Progenitor cell of endocrine pancreas (in vitro differentiated cells): ENCODE measurements at places on chromosomes 6 and 20. TPM values are rescaled to one million over a fixed set of nuclear protein-coding genes. Genes with fewer than 3 reads are reported as not detected.

GRCh38 chr6:35713006-35713767 lies 23.6 kb upstream of the ARMC12 start:
- H3K27me3 ChIP-seq = peaks cover 23% of the 10 kb centered on the region
- no peak overlapping the region for H3K4me3 ChIP-seq

DNA sequence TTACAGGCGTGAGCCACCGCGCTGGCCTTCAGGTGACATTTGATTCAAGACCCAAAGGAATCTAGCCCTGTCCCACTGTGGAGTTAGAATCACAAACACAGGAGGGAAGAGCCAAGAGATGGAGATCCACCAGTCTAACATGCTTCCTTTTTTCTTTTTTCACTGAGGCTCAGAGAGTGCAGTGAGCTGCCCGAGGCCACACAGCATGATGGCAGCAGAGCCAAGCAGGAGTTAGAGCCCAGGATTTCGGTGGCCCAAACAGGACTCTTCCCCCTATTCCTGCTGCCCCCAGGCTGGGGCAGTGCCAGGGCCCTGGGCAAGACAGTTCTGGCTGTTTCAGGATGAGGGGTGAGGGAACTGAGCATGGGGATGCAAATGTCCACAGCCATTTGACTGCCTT lies 8.1 kb upstream of the SPDEF start:
- peaks cover 55% of the 10 kb centered on the region for H3K27me3 ChIP-seq
- peaks cover 25% of the 10 kb centered on the region for H3K4me1 ChIP-seq
- H3K36me3 ChIP-seq = no peaks in the 10 kb centered on the region

DNA sequence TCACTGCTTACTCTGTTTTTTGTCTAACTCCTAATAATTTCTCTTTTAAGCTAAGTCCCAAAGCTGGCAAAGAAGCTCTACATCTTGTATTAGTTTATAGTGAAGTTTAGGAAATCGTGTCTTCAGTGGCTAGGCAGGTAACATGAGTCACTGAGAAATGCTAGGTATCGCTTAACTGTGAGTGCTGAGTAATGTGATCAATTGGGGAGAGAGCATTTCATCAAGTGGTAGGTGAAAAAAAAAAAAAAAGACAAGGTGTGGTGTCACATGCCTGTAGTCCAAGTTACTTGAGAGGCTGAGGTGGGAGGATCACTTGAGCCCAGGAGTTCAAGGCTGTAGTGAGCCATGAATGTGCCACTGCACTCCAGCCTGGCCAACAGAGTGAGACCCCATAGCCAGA lies 125.3 kb downstream of the FAM83B start:
- no peak overlapping the region for H3K4me3 ChIP-seq
- H3K27me3 ChIP-seq = no peaks in the 10 kb centered on the region
- DNase-seq = no peak
- H3K4me1 ChIP-seq = no peaks in the 10 kb centered on the region

- H3K27ac ChIP-seq = no peak overlapping the region
- DNase-seq = no peak
- H3K4me3 ChIP-seq = no peak overlapping the region
- no peaks in the 10 kb centered on the region for H3K27me3 ChIP-seq
- H3K36me3 ChIP-seq = peaks cover 5% of the 10 kb centered on the region
- no peaks in the 10 kb centered on the region for H3K4me1 ChIP-seq
Measured at GRCh38 chr6:24537771-24538385, 43.1 kb downstream of the ALDH5A1 start.

DNA sequence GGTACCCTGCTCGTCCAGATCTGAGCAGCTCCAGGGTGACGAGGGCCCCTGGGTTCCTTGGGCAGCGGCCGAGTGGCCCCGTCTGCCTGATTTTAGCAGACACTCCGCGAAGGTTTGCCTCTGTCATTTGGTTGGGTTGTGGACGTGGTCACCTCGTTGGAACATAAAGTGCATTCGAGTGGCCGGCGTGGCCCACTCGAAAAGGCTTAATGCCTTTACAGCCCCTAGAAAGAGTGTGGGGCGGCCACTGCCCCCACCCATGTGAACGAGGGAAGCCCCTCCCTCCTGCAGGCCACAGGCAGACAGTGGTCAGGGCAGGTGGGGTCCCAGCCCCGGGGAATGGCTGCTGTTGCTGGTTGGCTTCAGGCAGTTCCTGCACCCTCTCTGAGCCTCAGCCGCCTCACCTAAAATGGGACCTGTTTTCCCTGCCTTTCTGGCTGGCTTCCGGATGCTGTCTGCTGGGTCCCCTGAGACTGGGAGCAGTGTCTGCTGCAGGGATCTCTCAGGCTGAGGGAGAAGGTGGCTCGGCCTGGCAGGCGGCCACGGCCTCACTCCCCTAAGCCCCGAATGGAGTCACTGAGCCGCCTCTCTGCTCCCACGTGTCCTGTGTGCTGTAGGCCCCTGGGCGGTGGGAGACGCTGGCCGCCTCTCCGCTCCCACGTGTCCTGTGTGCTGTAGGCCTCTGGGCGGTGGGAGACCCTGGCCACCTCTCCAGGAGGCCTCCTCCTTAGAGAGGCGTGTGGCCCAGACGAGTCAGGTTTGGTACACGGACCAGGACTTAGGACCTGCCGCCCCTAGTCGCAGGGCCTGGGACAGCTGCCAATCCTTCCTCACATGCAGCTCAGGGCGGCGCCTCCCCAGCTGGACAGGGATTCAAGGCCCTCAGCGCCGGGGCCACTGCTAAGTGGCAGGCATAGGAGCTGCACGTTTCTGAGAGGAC lies 233.0 kb downstream of the ERMARD start:
- H3K4me1 ChIP-seq = peaks cover 6% of the 10 kb centered on the region
- no peak for DNase-seq
- peaks cover 10% of the 10 kb centered on the region for H3K27me3 ChIP-seq
- H3K36me3 ChIP-seq = no peaks in the 10 kb centered on the region
- H3K4me3 ChIP-seq = no peak overlapping the region

DNA sequence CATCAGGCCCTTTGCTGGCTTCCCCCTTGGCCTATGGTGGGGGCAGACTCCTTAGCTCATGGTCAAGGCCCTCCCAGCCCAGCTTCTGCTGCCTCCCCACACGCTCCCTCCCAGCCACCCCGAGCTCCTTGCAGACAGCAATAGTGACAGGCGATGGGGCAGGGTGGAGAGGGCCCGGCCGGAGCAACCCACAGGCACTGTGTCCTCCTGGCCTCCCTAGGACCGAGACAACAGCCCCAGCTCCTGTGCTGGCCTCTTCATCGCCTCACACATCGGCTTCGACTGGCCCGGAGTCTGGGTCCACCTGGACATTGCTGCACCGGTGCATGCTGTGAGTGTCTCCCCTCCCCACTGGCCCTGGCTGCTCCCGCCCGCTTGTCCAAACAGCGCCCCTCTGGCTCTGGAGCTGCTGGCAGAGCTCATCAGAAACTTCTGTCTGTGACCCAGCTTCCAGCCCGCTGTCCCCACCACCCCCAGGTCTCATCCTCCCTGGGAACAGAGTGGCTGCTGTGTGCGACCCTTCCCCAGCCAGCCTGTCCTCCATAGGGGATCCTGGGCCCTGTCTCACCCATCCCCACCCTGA lies 21.8 kb downstream of the NPEPL1 start:
- no peaks in the 10 kb centered on the region for H3K36me3 ChIP-seq
- peaks cover 1% of the 10 kb centered on the region for H3K4me1 ChIP-seq
- H3K27me3 ChIP-seq = no peaks in the 10 kb centered on the region
- H3K4me3 ChIP-seq = no peak overlapping the region
- DNase-seq = no peak

GRCh38 chr6:32177183-32177787 lies 920 bp upstream of the RNF5 start:
- peak overlapping the region; percentile 91 for H3K4me3 ChIP-seq
- no peak for DNase-seq
- H3K4me1 ChIP-seq = peaks cover 51% of the 10 kb centered on the region
- H3K36me3 ChIP-seq = peaks cover 12% of the 10 kb centered on the region
- H3K27ac ChIP-seq = peak overlapping the region; percentile 100

- no peak overlapping the region for H3K27ac ChIP-seq
- H3K4me3 ChIP-seq = no peak overlapping the region
- no peak for DNase-seq
- H3K27me3 ChIP-seq = peaks cover 89% of the 10 kb centered on the region
- H3K4me1 ChIP-seq = peaks cover 2% of the 10 kb centered on the region
Measured at GRCh38 chr6:99611148-99611547, 4.5 kb downstream of the PRDM13 start.

GRCh38 chr6:7268816-7269555 lies 44.0 kb downstream of the SSR1 start:
- H3K27ac ChIP-seq = no peak overlapping the region
- no peaks in the 10 kb centered on the region for H3K36me3 ChIP-seq
- H3K4me1 ChIP-seq = peaks cover 3% of the 10 kb centered on the region
- DNase-seq = no peak

Gene MCHR2
- not detected in 2 replicates for total RNA-seq

Gene DPPA5
- total RNA-seq = not detected in 2 replicates

Gene HMGCLL1
- 0.96 and 1.8 TPM in 2 replicates for total RNA-seq

Gene PLTP
- total RNA-seq = 28.6 and 29.6 TPM in 2 replicates

Gene FKBP1C
- 0.44 and 0.89 TPM in 2 replicates for total RNA-seq

Gene ANKRD66
- total RNA-seq = not detected in 2 replicates

Gene NRN1
- not detected in 2 replicates for total RNA-seq
